ENCODE measurements at places on chromosomes 11 and 22. TPM values are rescaled to one million over a fixed set of nuclear protein-coding genes. Genes with fewer than 3 reads are reported as not detected.

ACTN3 gene
- total RNA-seq, result 189 TPM

APOBEC3H gene
- total RNA-seq, result 1.3 TPM

SLCO2B1 gene
- total RNA-seq, result not detected

POTEH gene
- total RNA-seq, result not detected

PTPRCAP gene
- total RNA-seq, result 6.1 TPM

HPS4 gene
- 35.9 TPM for total RNA-seq

TMEM151A gene
- total RNA-seq, result 2.6 TPM

CARD16 gene
- not detected for total RNA-seq

C11orf71 gene
- 10.5 TPM for total RNA-seq

OTOG gene
- 0.15 TPM for total RNA-seq

OR10S1 gene
- total RNA-seq, result not detected

ANKRD49 gene
- 12.3 TPM for total RNA-seq

C22orf31 gene
- not detected for total RNA-seq

P2RX6 gene
- total RNA-seq, result 11.8 TPM

HOATZ gene
- not detected for total RNA-seq

FZD4 gene
- 37.2 TPM for total RNA-seq

OSM gene
- not detected for total RNA-seq

TENM4 gene
- 59.6 TPM for total RNA-seq

MS4A3 gene
- not detected for total RNA-seq

GLYATL1 gene
- 1.3 TPM for total RNA-seq

APOL1 gene
- total RNA-seq, result 0.11 TPM

DDTL gene
- total RNA-seq, result 3.5 TPM

MTMR3 gene
- 22.0 TPM for total RNA-seq

ALX4 gene
- 0.18 TPM for total RNA-seq

UEVLD gene
- total RNA-seq, result 13.1 TPM

OR52I1 gene
- not detected for total RNA-seq

SYCE3 gene
- total RNA-seq, result not detected

DENND6B gene
- total RNA-seq, result 7.0 TPM

ARAP1 gene
- 134 TPM for total RNA-seq

CNIH2 gene
- 2.7 TPM for total RNA-seq
